Hypothalamus (tissue), 51 donors: ENCODE measurements at places on chromosomes 12 and 14.

DNA sequence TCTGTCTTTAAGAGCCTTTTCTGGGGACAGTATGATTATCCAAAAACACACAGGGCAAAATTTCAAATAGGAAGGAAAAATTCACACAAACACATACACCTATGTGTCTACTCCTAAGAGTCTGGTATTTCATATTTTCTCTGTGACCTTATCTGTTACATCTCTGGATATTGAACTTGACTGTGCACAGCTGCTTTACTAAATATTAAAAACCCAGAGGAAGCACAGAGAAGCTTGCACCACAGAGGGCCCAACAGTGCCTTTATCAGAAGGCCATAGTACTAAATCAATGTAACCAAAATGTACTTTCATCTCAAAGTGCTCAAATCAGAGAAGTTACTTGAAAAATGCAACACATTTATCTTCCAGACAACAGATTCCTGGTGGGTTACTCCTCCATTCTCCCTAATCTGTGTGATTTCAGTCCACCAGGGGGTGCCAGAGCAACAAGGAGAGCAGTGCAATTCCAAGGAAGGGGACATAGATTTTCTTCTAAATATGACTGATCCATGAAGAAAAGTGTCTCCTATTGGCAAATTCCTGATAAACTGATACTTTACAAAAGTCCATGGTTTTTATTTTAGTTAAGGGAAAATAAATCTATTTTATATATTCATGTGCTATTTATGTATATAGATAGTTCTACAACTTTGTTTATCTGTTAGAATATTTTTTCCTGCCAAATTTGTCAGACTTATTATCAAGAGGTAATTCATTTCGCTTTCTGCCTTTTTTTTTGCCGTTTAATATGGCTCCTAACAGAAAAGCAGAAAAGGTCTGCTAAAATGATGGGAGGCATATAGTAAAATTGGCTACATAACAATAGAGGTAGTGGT is 617.6 kb downstream of the LRFN5 start:
- DNase-seq: no peak

DNA sequence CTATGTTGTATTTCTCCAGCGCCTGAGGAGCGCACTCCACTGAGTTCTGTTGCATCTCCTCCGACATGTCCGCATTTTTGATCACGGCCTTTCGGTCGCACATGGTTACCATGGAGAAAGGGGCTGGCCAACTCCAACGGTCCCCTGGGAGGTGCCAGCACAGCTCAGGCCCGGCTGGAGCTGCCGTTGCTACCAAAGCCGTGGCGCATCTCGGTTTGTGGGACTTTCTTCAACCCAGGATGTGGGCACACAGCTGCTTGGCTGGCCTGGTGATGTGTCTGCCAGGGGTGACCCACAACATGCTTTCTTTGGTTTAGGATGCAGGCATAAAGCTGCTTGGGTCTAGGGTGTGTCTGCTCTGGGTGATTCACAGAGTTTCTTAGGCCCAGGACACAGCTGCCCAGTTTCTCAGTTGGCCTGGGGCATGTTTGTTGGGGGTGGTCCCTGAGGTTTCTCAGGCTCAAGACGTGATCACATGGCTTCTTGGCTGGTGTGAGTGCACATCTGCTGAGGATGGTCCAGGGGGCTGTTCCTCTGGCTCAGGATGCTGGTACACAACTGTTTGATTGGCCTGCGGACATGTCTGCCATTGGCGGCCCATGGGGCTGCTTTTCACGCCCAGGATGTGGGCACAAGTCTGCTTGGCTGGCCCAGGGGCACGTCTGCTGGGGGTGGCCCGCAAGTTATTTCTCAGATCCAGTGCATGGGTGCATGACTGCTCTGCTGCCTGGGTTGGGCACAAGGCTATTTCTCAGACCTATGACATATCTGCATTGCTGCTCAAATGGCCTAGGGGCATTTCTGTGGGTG is 25.9 kb upstream of the GTF2A1 start:
- DNase-seq: no peak

- DNase-seq: peak; percentile 66
These were observed 108.5 kb downstream of the SCARB1 start for GRCh38 chr12:124754949-124755800.

GRCh38 chr12:6941267-6941666 is 2.3 kb upstream of the RNU7-1 start:
- DNase-seq: no peak

- DNase-seq: no peak
These were observed 71.1 kb upstream of the PLEKHA5 start for GRCh38 chr12:19058235-19059021.

- no peak for DNase-seq
These were observed 343.6 kb downstream of the BCL11B start for GRCh38 chr14:98928418-98928817.

DNA sequence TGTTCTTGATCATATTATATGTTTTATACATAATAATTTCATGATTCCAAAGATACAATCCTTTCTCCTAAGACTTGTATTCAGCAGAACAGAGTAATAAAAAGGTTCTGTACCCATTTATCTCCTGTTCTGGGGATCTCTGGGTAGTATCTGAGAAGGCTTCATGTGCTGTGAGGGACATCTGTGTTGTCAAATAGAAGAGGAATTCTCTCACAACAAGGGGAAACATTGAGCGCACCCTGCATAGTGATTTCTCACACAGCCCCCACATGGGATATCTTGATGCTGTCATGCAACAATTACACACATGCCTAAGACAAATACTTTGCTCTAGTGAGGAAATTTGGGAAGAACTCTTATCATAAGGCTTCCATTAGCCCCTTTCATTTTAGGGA is 101.8 kb upstream of the ATF1 start:
- DNase-seq: peak; percentile 51

- peak; percentile 37 for DNase-seq
These were observed 132.7 kb upstream of the EEA1 start for GRCh38 chr12:93061473-93062419.

DNA sequence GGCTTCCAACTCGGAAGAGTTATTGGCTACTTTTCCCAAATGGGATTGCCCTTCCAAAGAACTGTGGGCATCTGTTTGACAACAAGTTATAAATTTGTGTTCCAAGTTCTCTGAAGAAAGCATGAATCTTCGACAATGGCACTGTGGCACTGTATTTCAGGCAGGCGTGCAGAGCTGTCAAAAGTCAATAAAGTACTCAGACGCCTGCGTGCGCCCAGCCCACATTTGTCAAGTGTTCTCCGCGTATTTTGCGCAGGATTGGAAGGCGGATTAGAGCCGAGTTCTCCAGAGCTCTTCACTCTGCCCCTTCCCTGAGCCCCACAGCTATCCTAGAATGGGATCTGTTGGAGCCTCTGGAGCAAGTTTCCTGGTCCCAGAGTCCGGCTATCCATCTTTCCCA is 103.2 kb downstream of the SLC25A47 start:
- no peak for DNase-seq

DNA sequence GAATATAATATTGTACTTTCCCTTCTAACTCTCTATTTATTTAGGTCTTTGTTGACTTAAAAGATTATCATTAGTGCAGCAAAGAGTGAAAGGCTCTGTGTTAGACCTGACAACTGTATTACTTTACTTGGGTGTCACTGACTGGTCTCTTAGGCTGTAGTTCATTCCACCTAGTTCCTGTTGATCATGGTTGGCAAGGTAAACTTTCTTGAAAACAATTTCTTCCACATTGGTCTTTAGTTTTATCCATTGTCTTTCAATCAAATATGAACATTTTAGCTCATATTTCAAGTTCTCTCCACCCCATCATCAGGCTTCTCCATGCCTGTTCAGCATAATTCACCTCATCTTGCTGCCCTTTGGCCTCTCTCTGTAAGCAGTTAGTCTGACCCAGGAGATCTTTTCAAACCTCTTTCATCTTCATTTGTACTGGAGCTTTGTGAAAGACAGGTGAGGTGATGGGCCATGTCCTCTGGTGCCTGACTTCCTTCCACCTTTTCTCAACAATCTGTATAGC is 32.1 kb upstream of the PPM1H start:
- DNase-seq: no peak

- DNase-seq: no peak
These were observed 274.2 kb upstream of the E2F7 start for GRCh38 chr12:77339610-77340009.
